Left cardiac atrium (tissue), 4 donors: ENCODE measurements at places on chromosomes 4 and X. TPM values are rescaled to one million over a fixed set of nuclear protein-coding genes. Genes with fewer than 3 reads are reported as not detected.

IQCM gene
- total RNA-seq = not detected

TMEM154 gene
- total RNA-seq = 2.8 TPM

TMEM128 gene
- 13.5 TPM for total RNA-seq

- DNase-seq = no peak
Observed at GRCh38 chr4:86451560-86452330, 91.9 kb upstream of the MAPK10 start.

DNA sequence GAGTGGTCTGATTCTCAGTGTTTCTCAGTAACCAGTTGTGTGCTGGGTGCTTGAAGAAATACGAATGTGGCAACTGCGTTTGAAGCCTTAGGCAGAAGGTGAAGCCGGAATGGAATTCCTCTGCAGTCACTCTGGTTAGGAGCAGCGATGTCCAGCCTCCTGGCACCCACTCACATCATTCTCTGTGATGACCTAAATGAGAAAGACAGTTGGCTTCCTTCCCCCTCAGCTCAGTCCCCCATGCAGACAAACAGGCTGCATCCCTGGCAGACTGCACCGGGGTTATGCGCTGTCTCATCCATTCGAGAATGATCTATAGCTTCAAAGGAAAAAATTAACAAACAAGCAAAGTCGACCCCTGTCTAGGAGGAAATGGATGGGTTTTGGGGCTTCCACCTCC lies 170.1 kb upstream of the SCML1 start:
- no peak for DNase-seq

DNA sequence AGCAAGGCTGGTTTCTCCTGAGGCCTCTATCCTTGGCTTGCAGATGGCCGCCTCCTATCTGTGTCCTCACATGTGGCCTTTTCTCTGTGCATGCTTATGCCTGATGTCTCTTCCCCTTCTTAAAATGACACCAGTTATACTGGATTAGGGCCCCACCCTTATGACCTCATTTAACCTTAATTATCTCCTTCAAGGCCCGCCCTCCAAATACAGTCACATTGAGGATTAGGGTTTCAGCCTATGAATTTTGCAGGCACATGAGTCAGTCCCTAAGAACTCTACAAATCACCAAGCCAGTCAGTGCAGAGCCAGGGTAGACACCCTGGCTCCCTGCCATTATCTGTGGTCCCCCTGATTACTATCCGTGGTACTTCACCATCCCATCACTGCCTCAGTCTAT lies 51.6 kb downstream of the MAML3 start:
- DNase-seq = no peak

GRCh38 chrX:18721683-18722499 lies 14.4 kb downstream of the PPEF1 start:
- DNase-seq = no peak
